ENCODE measurements at places on chromosomes 1 and 21. TPM values are rescaled to one million over a fixed set of nuclear protein-coding genes. Genes with fewer than 3 reads are reported as not detected.

DPT gene
- total RNA-seq: not detected

DNA sequence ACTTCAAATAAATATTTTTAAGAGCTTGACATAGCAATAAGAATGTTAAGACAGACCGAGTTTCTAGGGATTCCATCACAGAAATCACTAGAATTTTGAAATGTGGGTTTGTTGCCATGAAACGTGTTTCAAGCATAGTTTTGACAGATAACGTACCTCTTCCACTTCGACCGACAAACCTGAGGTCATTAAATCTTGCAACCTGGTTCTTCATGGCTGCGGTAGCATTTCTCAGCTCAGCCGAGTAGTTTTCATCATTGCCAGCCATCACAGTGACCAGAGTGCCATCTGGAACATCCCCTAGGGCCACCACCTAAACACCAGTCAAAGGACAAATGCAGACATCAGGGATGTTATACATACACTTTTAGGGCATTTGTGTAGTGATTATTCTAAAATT is 168.7 kb downstream of the RUNX1 start:
- DNase-seq: no peak

GBP4 gene
- not detected for total RNA-seq

SLC9C2 gene
- total RNA-seq: not detected

ZNF683 gene
- total RNA-seq: not detected

TSSK3 gene
- not detected for total RNA-seq

ERG gene
- not detected for total RNA-seq

DNA sequence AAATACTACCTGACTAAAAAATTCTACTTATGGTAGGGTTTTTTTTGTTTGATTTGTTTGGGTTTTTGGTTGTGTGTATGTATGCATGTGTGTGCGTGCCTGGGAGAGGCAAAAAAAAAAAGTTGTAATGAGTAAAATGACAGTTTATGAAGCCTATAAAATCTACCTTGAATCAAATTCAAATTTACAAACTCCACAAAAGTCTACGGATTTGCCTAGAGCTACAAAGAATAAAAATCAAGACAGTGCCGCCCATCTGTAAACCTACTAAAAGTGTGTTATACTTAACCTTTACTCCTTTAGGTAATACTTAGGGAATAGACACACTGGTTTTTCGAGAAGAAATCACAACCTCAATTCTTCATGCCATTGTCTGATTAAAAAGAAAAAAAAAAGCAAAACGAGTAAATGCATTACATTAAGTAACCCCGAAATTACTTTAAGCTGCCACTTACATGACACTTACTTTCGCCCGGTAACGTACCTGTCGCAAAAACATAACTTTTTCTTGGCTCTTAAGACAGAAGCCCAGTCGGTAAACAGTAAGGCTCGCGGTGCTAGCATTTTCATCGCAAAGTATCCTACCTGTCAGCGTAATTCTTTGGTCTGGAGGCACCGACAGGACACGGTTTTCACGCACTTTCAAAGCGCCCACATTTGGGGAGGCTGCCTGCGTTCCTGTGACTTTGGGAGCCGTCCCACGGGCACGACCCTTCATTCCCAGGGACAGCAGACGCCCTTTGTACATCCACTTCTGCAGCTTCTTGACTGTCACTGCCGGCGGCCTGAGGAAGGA is 951 bp downstream of the SYDE2 start:
- DNase-seq: peak; percentile 2

GRCh38 chr1:248857201-248857600 is 1.7 kb downstream of the ZNF692 start:
- DNase-seq: no peak

DNA sequence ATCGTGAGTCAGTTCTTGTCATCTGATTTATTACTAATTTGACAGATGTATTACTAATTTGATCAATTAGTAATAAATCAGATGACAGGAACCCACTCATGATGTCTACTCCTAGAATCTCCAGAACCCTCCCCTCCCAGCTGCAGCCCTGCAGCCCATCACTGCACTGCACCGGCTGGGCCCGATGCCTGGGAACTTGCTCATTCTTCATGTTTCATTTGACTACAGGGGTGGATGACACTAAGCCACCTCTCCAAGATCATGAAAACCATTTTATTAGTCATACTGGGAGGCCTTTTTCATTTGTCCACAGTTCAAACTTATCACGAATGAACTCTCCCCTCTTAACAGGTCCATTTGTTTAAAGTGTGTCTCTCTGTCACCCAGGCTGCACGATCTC is 41.0 kb downstream of the KCNH1 start:
- no peak for DNase-seq

- peak; percentile 32 for DNase-seq
Observed at GRCh38 chr1:157170677-157171515, 32.7 kb upstream of the ETV3 start.

DRAM2 gene
- total RNA-seq: 36.8 TPM
